Right lung (tissue), 10 donors: ENCODE measurements at places on chromosomes 13 and 19. TPM values are rescaled to one million over a fixed set of nuclear protein-coding genes. Genes with fewer than 3 reads are reported as not detected.
A peak's percentile ranks its signal among the peaks of the same experiment; 100 is the strongest.

Gene GPR18
- polyA plus RNA-seq, result 0.30 TPM

Gene PSG1
- polyA plus RNA-seq, result not detected

Gene ICAM1
- 15.9 TPM for polyA plus RNA-seq

Gene LRRC8E
- 3.9 TPM for polyA plus RNA-seq

Gene ATXN8OS
- not detected for polyA plus RNA-seq

Gene STOML3
- 2.1 TPM for polyA plus RNA-seq

Gene ADGRL1
- 32.7 TPM for polyA plus RNA-seq

Gene LRP3
- polyA plus RNA-seq, result 16.3 TPM

Gene IGFL2
- 0.73 TPM for polyA plus RNA-seq

Gene DCT
- 0.35 TPM for polyA plus RNA-seq

Gene EXOSC5
- 14.7 TPM for polyA plus RNA-seq

DNA sequence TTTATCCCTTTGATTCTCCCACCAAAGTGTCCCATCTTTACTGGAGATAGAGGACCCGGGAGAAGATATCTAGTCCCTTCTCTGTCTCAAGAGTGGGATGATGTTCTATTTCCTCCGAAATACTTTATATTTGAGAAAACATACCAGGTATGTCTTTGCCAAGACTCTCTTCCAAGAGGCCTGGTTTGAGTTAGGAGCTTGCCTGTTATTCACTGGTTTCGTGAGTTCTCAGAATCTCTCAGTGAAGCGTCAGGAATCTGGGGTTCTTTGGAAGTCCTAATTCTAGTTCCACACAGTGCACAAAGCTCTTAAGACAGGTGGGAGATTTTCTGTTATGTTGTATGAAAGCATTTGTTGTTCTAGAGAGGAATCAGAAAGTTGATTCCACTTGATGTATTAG, 182.0 kb downstream of the DNAJC15 start:
- DNase-seq, result no peak

DNA sequence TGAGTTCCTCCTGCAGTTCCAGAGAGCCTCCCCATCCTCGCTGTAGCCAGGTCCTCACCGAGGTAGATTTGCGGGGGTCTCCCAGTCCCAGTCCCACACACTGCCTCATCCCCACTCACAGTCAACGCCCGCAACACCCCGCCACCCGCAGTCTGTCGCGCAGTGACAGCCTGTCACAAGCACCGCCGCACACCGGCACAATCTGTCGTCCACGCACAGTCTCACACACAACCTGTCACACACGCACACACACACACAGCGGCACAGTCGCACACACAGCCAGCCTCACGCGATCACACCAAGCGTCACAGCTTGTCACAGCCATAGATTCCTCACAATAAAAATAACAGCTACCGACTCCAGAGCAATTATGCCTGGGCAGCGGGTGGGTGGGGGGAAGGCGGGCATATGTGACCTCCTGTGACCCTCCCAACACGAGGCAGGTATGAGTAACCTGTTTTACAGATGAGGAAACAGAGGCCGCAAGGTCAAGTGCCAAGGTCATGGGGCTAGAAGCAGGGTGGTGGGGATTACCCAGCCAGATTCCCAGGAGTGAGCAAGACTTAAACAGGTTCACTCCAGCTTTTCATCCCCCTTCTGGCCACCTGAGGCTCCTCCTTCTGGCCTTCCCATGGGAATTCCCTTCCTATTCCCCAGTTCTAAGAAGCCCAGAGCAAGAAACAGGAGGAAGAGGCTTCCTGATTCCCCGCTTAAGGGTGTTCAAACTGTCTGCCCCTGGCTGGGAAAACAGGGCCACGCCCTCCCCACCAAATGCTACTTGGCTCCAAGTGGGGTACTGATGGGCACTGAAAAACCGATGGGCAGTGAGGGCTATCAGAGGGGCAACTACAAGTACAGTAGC, 13.9 kb downstream of the NFIX start:
- no peak for DNase-seq

DNA sequence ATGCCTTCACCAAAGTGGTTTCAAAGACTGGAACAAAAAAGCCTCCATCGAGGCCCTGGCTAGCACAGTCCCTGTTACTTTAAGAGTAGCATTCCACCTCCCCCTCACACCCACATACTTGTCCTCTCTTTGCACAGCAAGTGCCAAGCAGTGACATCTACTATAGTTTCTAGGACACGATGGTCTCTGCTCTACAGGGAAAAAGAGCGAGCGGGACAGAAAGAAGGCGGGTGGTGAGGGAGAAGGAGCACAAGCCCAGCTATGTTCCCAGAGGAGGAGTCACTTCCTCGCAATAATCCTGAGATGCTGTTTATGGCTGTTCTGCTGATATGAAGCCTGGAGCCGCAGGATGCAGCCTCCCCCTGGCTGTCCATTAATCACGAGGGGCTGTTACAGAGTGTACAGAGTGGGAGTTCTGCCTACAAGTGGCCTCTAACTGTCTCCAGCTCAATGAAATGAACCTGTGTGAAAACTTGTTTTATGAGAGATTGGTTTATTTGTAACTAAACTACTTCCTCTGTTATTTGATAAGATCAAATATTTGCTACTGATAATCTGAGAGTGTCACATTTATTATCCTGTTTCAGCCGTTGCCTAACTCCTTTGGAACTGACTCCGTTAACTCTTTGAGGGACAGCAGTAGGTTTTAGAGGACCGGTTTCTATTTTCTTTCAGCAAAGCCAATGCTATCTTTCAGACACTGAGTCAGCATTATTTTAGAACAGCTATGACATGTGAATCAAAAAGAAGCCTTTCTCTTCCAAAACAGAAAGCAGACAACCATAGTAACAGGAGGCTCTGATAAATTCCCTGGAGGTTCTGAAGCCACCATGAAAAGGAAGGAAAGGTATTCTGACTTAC, 208.0 kb downstream of the SPRY2 start:
- peak; percentile 57 for DNase-seq

- no peak for DNase-seq
Observed at GRCh38 chr19:4124638-4125037, 716 bp upstream of the MAP2K2 start.

GRCh38 chr13:35722458-35723052, 246.1 kb upstream of the MAB21L1 start:
- no peak for DNase-seq

GRCh38 chr19:33302175-33302973, at the start of gene CEBPA:
Gene CEBPA (minus strand): TSS chr19:33302534. CDS start chr19:33302414, 120 bp downstream.
- peak; percentile 83 for DNase-seq

DNA sequence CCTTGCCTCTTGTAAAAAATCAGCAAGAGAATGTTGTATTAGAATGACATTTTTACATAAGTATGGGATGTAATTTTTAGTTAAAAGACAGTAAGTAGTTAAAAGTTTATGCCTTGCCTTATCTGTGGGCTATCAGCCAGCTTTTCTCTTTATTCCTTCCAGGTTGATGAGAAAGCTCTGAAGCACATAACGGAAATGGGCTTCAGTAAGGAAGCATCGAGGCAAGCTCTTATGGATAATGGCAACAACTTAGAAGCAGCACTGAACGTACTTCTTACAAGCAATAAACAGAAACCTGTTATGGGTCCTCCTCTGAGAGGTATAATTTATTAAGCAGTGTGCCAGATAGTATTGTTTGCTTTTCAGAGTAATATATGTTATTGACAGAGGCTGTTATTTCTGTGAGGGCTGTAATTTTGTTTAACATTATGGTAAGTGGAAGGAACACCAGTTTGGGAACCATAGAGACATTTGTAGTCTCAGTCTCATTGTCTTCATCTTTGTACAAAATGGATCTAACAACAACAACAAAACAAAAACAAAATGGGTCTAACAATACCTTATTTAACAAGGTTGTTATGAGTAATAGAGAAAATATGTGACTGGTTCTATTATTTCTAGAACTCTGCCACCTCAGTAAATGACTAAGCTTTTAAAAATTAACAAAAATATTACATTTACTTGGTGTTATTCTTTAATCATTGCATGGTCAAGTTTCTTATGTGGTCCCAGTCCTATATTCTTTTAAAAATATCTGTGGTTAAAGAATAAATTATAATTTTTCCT, 112.8 kb downstream of the TDRD3 start:
- no peak for DNase-seq

DNA sequence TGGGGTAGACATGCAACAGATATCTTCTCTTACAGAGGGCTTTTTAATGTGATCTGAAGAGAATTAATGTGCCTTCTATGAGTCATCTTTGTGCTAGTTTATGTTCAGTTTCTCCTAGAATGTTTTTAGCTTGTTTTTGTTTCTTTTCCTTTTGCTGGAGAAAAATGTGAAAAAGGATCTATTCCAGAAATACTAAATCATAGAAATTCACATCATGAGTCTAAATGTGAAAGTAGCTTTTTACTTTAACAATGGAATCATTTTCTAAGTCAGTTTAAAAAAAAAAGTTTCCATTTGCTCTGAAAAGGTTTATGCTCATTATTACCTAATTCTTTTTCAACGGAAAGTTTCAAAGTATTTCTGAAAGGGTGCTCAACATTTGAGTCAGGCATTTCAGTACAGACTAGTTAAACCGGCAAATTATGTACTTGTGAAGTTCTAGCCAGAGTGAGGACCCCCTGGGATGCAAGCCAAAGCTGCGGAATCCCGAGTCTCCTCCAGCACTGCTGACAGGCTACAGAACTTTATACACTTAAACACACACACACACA, 72.9 kb downstream of the SPATA13 start:
- peak; percentile 83 for DNase-seq

GRCh38 chr19:1649706-1650649, 2.4 kb downstream of the TCF3 start:
- no peak for DNase-seq

GRCh38 chr13:33228648-33229445, 56.7 kb downstream of the STARD13 start:
- no peak for DNase-seq

- DNase-seq, result no peak
Observed at GRCh38 chr13:34412295-34412694, 529.8 kb upstream of the NBEA start.

GRCh38 chr13:83536941-83537340, 345.3 kb downstream of the SLITRK1 start:
- no peak for DNase-seq

GRCh38 chr13:48547663-48548092, 14.8 kb upstream of the RCBTB2 start:
- DNase-seq, result no peak

- DNase-seq, result no peak
Observed at GRCh38 chr13:90956031-90956430, 391.5 kb upstream of the MIR17HG start.

DNA sequence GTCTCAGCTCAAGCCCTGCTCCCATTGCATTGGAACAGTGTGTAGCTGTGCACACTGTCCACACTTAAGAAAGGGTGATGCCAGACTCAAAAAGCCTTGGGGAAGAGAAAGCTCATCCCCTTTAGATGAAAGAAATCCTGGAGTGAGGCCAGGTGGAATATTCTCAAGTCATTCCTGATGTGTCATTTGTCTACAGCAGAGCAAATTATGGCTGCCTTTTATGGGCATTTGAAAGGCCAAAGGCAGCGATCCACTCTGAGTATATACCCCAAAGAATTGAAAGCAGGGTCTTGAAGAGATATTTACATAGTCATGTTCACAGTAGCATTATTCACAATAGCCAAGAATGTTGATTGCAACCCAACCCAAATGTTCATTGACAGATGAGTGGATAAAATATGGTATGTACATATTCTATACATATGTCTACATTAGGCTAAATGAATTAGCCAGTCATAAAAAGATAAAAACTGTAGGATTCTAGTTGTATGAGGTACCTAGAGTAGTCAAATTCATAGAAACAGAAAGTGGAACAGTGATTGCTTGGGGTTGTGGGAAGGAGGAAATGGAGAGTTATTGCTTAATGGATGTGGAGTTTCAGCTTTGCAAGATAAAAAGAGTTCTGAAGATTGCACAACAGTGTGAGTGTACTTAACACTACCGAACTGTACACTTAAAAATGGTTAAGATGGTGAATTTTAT, 214.9 kb downstream of the KCNRG start:
- peak; percentile 23 for DNase-seq

DNA sequence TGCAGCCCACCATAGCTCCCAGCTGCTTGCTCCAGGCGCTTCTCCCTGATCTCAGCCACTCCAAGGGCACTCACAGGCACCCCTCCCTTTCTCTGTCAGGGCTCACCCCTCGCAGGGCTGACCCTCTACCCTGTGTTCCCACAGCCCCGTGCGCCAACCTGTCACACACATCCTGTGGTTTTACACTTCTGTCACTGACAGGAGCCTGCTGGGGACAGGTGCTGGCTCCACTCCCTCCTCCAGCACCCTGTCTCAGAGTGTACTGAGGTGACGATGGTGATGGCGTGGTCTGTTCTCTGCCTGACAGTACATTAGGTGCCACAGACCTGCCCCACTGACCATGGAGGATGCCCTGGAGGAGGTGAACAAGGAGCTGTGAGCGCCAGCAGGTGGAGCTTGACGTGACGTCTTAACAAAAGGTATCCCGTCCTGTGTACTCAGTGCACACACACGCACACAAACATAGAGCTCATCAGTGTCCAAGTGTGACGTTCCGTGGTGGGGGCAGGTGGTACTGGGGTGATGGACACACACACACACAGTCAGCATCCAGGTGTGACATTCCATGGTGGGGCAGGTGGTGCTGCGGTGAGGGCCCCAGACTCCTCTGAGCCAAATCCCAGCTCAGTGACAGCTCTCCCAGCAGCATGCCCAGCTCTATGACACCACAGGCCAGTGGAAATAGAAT, 20.9 kb downstream of the C19orf44 start:
- DNase-seq, result no peak

- no peak for DNase-seq
Observed at GRCh38 chr19:47350630-47351029, 1.5 kb downstream of the DHX34 start.

DNA sequence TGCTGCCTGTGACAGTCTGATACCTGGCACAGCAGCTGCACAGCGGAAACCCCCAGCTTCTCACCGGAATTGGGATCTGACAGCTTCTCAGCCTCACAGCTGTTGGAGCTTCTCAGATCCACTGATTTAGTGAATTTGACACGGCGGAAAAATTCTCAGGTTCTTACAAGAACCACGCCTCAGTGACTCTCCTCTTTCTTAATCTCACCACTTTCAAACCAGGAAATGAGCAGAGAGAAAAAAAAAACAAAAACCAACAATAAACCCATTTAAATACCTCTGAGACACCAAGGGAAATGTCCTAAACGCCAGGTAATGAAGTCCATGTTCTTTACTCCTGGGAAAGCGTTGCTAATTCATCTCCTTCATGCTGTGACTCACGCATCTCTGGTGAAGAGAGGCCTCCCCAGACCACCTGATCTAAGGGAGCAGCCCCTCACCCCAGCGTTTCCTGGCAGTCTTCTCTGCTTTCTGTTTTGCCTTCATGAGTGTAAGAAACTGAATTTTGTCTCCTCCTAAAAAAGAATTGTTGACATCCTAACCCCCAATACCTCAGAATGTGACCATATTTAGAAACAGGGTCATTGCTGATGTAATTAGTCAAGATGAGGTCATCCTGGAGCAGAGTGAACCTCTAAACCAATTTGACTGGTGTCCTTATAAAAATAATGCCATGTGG, 15.9 kb upstream of the IZUMO2 start:
- no peak for DNase-seq
